ENCODE measurements at places on chromosomes 7 and 10.
A peak's percentile ranks its signal among the peaks of the same experiment; 100 is the strongest.

GRCh38 chr7:1531263-1531978 is 919 bp downstream of the MAFK start:
- peak; percentile 34 for DNase-seq

DNA sequence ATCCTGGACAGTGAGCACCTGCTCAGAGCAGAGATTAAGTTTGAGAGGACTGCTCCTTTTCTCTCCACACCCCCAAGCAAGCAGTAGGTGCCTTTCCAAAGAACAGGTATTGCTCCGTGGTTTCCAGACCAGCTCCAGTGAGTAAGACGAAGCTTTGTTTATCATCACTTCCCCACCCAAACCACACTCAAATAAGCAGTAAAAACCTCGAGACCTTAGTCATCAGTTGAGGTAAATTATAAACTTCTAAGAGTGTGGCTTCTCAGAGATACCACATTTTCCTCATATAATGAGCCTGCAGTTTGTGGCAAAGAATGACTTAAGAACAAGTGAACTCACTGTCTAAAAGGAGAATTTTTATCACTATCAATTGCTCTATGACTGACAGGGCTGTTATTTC is 50.0 kb upstream of the GRB10 start:
- DNase-seq, result peak; percentile 93

- DNase-seq, result no peak
Observed at GRCh38 chr7:28144266-28144665, 36.3 kb downstream of the JAZF1 start.

- no peak for DNase-seq
Observed at GRCh38 chr7:1666823-1667565, 3.1 kb upstream of the ELFN1 start.

DNA sequence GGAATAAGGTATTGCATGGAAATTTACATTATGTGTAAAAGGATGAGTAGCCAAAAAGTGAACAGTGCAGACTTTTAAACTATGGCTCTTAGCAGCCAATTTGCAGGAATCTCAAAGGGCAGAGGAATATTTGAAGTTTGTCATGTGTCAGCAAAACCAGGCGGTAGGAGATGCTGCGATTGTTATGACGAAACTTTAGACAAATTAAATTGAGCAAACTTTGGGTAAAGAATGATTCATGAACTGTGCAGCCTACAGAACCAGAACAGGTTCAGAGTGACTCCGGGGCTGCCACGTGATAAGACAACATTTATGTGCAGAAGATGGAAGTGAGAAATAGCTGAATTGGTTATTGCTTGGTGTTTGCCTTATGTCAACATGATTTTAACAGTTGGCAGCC is 39.2 kb upstream of the CCDC6 start:
- DNase-seq, result no peak

- no peak for DNase-seq
Observed at GRCh38 chr7:135186841-135187253, 16.3 kb upstream of the CYREN start.

- peak; percentile 12 for DNase-seq
Observed at GRCh38 chr7:85529831-85530230, 343.0 kb upstream of the SEMA3D start.

GRCh38 chr10:124403548-124403947 is 15.2 kb downstream of the OAT start:
- DNase-seq, result peak; percentile 83

- DNase-seq, result no peak
Observed at GRCh38 chr7:130994378-130995115, 260.5 kb upstream of the KLF14 start.

- no peak for DNase-seq
Observed at GRCh38 chr7:55140221-55140940, 121.6 kb downstream of the EGFR start.

DNA sequence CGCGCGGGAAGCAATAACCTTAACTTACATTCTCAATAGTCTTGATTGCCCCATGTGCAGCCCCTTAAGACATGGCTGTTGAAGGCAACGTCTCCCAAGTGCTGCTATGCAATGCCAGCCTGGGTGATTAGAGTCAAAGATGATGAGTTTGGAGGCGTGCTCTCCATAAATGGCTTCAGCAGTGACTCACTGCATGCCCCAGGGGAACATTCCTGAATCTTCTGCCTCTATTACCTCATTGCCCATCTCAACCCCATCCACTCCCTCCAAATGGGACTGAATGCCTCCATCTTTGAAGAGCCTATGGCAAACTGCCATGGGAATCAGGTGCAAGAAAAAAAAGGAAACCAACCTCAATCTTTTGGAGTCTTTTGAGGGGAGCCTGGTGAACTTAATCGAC is 282.8 kb downstream of the SNX10 start:
- DNase-seq, result no peak

- no peak for DNase-seq
Observed at GRCh38 chr7:128045158-128045557, 13.9 kb upstream of the LRRC4 start.

DNA sequence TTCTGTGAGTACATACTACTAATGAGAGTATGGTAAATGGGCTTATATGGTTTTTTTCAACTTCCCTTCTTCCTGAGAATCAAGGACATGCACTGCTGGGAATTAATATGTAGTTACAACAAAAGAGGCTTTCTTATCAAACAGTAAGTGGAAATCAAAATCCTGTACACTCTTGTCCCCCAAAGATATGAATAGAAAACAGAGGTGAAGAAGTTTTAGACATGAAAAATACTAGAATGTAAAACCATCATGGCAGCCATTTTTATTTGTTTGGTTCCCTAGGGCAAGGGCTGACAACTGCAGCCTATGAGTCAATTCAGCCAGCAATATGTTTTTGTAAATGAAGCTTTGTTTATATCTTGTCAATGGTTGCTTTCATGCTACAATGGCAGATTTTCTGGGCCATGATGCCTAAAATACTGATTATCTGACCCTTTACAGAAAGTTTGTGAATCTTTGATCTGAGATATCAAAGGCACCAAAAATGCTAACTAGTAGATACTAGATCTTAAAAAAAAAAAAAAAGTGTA is 422.4 kb downstream of the PARD3 start:
- no peak for DNase-seq

DNA sequence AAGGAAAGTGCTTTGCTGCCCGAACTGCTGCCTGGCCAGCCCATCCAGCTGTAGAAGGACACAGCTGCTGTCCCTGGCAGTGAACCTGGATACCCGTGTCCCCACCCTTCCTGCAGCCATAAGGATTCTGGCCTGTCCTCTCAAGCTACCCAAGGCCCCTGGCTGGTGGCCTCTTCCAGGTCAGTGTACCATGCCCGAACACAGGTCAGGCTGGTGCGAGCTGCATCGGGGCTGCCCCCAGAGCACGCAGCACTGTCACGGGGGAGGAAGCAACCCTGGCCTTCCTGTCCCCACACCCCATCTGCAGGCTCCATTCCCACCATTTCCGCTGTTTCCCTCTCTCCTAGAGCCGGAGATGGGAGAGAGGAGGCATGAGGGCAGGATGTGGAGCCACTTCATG is 30.5 kb upstream of the PWWP2B start:
- DNase-seq, result no peak

GRCh38 chr10:125967533-125967932 is 71.2 kb downstream of the FANK1 start:
- DNase-seq, result no peak

GRCh38 chr10:29096303-29096824 is 192.5 kb upstream of the LYZL1 start:
- no peak for DNase-seq

GRCh38 chr10:97140049-97140846 is 45.5 kb downstream of the SLIT1 start:
- DNase-seq, result peak; percentile 12

- no peak for DNase-seq
Observed at GRCh38 chr10:88234297-88234696, 348.8 kb downstream of the RNLS start.

- DNase-seq, result no peak
Observed at GRCh38 chr10:77240041-77240652, 397.5 kb downstream of the KCNMA1 start.

- DNase-seq, result no peak
Observed at GRCh38 chr10:126214021-126214420, 174.3 kb downstream of the ADAM12 start.

DNA sequence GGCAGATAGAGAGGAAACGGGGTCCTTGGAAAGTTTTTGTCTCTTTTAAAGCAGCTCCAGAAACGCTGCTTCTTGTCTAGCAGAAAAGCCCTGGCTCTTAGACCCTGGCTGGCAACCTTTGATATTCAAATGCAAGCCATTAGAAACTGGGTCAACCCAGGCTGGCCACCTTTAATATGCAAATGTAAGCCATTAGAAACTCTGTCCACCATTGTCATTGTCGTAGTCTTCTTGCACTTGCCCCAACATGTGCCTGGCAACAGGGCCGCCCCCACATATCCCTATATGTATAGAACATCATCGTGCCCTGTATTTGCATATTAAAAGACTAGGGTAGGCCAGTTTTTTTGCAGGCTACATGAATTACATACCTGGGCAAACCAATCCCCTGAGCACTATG is 621.3 kb upstream of the DPP6 start:
- no peak for DNase-seq

DNA sequence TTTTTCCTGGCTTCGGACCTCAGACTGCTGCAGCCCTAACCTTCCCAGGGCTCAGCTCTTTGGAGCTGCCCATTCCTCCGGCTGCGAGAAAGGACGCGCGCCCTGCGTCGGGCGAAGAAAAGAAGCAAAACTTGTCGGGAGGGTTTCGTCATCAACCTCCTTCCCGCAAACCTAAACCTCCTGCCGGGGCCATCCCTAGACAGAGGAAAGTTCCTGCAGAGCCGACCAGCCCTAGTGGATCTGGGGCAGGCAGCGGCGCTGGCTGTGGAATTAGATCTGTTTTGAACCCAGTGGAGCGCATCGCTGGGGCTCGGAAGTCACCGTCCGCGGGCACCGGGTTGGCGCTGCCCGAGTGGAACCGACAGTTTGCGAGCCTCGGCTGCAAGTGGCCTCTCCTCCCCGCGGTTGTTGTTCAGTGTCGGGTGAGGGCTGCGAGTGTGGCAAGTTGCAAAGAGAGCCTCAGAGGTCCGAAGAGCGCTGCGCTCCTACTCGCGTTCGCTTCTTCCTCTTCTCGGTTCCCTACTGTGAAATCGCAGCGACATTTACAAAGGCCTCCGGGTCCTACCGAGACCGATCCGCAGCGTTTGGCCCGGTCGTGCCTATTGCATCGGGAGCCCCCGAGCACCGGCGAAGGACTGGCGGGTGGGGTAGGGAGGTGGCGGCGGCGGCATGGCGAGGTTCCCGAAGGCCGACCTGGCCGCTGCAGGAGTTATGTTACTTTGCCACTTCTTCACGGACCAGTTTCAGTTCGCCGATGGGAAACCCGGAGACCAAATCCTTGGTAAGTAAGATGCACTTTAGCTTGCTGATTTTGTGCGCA is at the start of gene PLXDC2:
Gene PLXDC2 (plus strand): TSS at position 22 of the 820 bp plus-strand sequence.
- DNase-seq, result peak; percentile 83

DNA sequence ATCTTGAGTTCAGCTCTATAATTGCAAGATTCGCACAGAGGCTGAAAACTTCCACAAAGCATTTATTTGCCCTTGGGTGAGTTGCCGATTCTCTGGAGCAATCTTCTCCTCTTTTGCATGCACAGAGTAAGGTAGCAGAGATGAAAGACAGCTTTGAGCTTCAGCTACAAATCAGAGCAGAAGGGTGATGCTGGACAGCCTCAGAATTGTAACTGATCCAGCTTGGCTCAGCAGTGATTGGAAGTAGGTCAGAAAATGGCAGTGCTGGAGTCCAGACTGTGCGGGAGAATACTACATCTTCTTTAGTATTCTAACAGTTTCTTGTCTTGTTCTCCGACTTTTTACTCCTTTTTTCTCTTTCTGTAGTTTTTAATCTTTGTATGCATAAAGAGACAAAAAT is 55.4 kb upstream of the CDC14C start:
- no peak for DNase-seq

GRCh38 chr7:2266911-2267310 is 24.9 kb downstream of the NUDT1 start:
- no peak for DNase-seq

- DNase-seq, result peak; percentile 57
Observed at GRCh38 chr7:93890041-93890463, 501 bp downstream of the TFPI2 start.

GRCh38 chr10:71767420-71768035 is 5.8 kb downstream of the VSIR start:
- no peak for DNase-seq

DNA sequence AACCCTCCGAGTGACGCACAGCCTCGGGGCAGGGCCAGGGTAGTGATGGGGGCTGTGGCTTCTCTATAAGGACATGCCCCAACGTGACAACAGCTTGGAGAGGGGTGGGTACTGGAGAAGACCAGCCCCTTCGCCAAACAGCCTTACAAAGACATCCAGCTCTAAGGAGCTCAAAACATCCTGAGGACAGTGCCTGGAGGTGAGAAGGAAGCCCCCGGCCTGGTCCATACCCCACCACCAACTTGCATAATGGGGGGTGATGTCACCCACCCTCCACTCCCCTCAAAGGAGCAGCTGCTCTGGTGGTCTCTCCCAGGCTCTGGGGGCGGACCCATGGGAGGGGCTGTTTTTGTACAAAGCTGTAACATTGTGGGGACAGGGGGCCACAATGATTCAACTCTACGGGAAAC is 15.1 kb downstream of the PRSS2 start:
- no peak for DNase-seq

DNA sequence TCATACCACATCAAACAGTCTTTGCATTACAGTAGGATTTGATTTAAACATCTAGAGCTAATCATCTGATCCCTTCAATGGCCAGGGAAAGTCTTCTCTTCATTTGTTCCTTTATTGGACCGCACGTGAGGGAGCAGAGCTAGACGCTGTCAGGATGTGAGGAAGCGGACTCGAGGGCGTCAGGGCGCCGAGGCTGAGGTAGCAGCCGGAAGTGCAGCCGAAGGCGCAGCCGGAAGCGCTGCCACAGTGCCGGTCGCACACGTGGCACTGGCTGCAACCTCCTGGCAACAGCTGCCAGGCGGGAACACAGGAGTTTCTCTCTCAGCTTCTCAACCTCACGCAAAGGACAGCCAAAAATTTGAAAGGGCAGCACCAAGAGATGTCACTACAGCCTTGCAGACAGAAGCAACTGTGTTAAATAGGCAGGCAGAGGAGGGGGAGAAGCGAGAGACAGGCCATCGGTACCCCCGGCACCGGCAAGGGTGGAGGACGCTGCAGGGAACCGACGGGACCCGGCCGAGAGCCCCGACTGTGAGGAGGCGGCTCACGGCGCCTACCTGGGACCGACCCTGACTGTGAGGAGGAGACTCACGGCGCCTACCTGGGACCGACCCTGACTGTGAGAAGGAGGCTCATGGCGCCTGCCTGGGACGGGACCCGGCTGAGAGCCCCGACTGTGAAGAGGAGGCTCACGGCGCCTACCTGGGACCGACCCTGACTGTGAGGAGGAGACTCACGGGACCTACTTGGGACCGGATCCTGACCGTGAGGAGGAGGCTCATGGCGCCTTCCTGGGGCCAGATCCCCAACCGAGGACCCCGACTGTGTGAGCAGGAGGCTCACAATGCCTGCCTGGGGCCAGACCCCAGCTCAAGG is 32.3 kb downstream of the VIPR2 start:
- no peak for DNase-seq

DNA sequence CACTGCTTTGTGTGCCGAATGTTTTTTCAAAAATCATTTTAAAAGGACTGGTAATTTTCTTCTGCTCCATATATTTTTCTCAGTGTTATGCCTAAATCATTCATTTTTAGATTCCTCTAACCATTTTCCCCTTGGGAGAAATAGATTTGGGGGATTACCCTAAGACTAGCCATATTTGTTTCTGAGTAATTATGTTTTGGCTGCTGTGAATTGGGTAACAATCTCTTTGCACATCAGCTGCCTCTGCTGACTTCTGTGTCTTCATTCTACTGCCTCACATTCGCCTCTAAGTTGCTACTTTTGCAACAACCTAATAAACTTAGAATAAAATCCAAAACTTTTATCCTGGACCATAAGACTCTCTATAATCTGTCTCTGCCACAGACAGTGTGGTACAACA is 18.5 kb upstream of the MRC1 start:
- no peak for DNase-seq

- DNase-seq, result no peak
Observed at GRCh38 chr7:94375691-94376090, 19.0 kb upstream of the COL1A2 start.
